ENCODE measurements at places on chromosomes 13 and 19.

DNA sequence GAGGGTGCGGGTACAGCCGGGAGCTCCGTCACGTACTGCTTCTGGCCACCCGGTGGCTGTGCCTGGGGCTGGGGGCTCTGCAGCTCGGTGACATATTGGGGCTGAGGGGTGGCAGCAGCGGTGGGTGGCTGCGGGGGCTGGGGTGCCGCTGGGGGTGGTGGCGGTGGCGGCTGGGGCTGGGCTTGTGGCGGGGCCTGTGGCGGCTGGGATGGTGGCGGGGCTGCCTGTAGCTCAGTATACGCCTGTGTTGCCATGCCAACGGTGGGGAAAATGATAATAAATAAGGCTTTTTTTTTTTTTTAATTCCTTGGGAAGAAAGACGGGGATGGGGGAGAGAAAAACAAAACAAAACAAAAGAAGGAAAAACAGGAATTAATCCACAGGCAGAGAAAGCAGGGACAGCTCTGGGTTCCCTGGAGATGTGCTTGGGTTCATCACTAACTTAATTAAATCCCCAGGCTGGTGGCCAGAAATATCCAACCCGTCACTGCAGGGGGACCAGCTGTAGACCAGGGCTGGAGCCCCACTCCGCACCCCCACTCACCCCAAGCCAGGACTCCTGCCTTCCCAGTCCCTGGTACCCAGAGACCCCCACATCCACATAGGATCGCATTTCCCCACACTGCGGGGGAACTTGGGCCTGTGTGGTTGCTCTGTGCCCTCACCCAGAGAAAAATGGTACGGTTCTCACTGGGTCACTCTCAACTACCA lies 12.4 kb downstream of the RFX1 start:
- no peak for DNase-seq
- H3K4me3 ChIP-seq = no peak overlapping the region
- H3K36me3 ChIP-seq = no peaks in the 10 kb centered on the region
- no peaks in the 10 kb centered on the region for H3K27me3 ChIP-seq

- no peaks in the 10 kb centered on the region for H3K36me3 ChIP-seq
- no peak for DNase-seq
- no peaks in the 10 kb centered on the region for H3K27me3 ChIP-seq
Measured at GRCh38 chr19:10812196-10812595, 23.8 kb downstream of the TMED1 start.

DNA sequence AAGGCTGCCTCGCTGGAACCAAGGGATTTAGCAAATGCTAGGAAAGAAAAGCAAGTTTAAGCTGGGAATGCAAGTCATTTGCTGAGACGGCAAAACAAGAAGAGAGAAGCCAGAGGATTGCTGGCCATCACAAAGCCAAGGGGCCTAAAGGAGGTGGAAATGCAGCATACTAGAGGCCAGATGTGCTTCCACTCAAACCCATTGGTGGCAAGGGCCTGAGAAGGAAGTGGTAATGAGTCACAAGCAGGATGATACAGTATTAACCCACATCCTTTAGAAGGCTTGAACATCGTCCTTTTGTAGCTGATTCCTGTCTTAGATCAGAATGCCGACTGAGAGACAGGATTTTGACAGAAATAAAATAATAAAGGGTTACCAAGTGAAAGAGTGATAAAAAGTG lies 68.2 kb downstream of the ITGBL1 start:
- H3K27ac ChIP-seq = no peak overlapping the region
- no peaks in the 10 kb centered on the region for H3K4me1 ChIP-seq
- H3K36me3 ChIP-seq = no peaks in the 10 kb centered on the region
- no peaks in the 10 kb centered on the region for H3K27me3 ChIP-seq
- DNase-seq = no peak

GRCh38 chr19:14505488-14506239 lies 9.7 kb upstream of the GIPC1 start:
- H3K36me3 ChIP-seq = no peaks in the 10 kb centered on the region
- no peaks in the 10 kb centered on the region for H3K27me3 ChIP-seq

Data from prostate gland (tissue), 2 donors.